ENCODE measurements at places on chromosomes 13 and 19.

GRCh38 chr13:80022146-80022545 lies 318.8 kb downstream of the SPRY2 start:
- DNase-seq, result no peak

DNA sequence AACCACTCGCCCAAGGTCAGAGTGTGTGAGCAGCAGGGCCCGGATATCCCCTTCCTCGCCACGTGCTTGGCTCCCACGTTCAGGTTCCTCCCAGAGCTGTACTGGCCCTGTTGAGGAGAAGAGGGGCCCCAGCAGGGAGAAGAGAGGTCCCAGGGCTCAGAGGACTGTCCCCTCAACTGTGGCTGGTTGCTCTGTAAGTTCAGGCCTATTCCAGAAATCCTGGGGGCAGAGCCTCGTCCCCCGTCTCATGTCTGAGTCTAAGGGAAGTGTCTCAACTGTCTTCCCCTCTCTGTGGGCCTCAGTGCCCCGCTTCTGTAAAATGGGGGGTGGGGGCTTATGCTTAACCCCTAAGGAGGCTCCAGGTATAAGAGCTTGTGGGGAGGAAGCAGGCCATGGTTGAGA lies 3.9 kb downstream of the PPP5C start:
- DNase-seq, result no peak

- DNase-seq, result no peak
These were observed 6.0 kb upstream of the STK24 start for GRCh38 chr13:98582947-98583346.

- DNase-seq, result no peak
These were observed 256.6 kb downstream of the NBEA start for GRCh38 chr13:35198613-35199200.

DNA sequence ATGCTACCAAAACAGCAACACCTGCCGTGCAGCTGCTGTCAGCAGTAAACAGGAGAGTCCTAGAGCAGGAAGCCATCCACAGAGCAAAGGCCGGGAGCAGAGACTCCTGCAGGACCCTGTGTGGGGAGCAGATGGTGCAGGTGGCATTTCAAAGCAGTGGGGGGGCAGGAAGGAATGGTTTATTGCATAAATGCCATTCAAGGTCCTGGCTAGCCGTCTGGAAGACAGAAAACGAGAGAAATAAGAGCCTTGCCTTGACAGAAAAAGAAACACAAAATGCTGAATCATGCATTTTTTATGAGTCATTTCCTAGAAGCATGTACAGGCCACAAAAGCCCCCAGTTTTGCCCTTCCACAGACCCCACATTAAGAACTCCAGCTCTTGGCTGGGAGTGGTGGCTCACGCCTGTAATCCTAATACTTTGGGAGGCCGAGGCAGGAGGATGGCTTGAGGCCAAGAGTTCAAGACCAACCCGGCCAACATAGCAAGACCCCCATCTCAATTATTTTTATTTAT lies 5.4 kb downstream of the RSPH6A start:
- DNase-seq, result no peak

DNA sequence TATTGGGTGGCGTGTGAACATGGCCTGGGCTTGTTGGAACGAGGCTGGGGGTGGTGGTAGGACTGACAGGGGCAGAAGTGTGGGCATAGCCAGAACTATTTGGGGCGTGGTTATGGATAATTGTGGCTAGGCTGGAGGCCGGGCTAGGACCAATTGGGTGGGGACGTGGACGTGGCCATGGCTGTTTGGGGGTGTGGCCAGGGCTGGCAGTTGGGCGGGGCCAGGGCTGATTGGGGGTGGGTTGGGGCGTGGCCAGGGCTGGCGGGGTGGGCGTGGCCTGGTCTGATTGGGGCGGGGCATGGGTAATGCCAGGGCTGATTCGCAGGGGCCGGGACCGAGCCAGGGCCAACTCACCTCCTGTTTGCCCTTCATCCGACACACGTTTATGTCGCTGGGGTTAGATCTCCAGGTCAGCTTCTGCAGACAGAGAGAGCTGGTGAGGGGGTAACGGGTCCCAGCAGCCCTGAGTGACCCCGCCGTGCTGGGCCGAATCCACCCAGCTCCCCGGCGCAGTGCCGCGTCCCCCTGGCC lies 2.8 kb downstream of the SEMA6B start:
- DNase-seq, result no peak

DNA sequence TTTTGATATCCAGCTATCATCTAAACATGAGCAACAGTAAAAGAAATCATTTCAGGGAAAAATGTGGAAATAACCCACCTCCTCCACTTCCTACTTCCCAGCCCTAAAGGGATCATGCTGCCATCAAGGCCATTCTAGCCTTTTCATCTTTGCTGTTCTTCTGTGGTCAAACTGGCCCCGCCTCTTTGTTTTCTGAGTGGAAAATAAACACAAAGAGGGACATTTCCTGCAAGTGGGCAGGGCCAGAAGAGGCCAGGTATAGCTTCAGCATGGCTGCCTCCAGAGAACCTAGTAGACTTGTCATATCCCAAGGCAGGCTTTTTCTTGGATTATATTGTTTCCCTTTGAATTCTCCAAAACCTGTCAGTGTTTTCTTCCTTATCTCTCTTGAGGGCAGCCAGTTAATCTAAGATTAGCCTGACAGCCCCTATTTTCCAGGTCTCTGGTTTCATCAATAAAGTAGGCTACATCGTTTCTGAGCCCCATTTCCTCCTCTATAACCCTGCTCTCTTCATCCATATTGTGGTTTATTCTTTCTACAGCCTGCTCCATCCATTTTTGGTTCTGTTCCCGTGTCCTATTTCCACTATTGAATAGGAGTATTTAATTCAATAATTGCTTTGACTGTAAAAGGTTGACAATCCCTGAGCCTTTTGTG lies 117.6 kb downstream of the GPC6 start:
- no peak for DNase-seq

- no peak for DNase-seq
These were observed 6.6 kb downstream of the PTBP1 start for GRCh38 chr19:803686-804418.
